ENCODE measurements at places on chromosomes 16 and 17.

DNA sequence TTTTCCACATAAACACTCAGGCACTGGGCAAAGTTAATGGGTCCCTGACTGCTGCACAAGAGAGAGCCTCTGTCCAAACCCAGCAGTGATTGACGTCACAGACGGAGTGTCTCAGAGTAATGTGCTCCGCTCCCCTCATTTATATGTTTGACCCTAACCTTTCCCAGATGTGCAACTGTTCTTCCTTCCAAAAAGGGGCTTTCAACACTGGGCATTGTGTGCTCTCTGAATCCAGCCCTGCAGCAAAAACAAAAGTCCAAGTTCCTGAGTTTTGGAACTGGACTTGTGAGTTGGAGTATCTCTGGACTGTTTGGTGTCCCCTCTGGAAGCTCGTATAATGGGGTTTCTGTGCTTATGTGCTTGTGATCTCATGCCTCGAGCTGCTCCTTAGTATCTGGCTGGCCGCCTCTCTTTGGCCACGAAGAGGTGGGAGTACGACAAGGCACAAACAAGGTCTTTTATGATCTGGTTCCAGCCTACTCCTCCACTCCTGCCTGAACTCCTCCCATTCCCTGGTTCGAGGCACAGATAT lies 76.4 kb upstream of the SMIM36 start:
- no peak for DNase-seq

GRCh38 chr16:7976563-7976962 lies 613.7 kb downstream of the TMEM114 start:
- DNase-seq = no peak

DNA sequence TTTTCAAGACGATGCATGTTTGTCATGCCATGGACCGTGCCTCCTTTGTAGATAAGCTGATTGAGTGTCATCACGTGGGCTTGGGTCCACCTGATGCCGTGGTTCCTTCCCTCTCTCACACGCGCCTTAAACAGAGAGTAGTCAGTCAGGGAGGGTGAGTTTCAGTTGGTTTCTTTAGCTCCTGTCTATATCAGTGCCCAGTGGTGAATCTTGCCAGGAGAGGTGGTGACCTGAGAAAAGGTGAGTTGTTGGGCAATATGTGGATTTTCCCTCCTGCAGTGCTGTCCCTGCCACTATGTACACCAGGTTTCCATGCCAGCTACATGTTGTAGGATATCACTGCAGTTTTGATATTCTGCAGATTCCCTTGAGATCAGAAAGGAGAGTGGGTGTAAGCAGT lies 129.7 kb downstream of the LAT start:
- DNase-seq = no peak

GRCh38 chr17:39486242-39486641 lies 25.0 kb downstream of the CDK12 start:
- DNase-seq = no peak

DNA sequence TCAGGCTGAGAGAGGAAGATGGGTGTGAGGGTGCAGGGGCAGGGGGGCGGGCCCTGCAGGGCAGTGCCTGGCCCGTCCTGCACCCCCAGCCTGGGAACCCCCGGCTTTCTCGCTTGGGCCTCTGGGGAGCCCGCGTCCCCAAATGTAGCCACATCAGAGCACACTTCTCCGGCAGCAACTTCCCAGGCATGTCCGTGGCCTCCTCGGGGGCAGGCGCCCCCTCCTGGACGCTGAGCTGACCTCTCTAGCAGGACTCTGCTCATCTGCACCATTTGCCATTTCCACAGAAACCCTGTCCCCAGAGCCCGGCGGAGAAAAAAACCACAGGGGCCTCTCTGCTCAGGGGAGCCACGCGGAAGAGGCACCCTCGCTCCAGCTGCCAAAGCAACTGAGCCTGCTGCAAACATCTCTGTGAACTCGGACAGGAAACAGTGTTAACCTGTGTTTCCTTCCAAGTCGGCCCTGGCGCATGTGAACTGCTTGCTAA lies 63.4 kb downstream of the KLHDC4 start:
- peak; percentile 57 for DNase-seq

GRCh38 chr17:48860456-48860855 lies 29.6 kb downstream of the CALCOCO2 start:
- DNase-seq = no peak

GRCh38 chr17:55430541-55431288 lies 9.1 kb upstream of the MMD start:
- no peak for DNase-seq

- no peak for DNase-seq
These were observed 1.3 kb upstream of the KRTAP4-7 start for GRCh38 chr17:41082626-41083025.

DNA sequence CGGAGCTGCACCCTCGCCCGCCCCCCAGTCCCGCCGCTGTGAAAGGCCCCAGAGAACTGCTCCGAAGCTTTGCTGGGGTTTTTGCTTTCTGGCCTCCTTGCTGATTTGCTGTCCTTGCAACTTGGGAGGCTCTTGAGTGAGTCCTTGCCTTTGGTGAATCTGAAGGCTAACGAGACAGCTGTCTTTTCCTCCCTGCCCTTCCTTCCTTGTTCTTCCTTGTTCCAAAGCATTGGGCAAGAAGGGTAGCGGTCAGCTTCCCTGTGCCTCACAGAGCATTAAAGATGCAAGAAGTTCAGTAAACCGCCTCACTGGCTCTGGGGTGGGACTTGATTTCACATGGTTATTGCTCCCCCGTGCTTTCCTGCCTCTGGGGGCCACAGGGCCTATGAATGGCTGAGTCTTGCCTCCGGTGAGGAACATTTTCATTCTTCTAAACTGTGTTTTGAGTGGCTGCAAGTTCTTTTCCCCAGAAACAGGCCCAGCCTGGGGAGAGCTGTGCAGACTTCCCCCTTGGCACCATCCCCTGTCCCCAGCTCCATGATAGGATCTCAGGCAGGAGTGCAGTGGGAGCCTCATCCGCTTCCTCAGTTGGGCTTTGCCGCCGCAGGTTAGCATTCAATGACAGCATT lies 1.4 kb downstream of the YPEL2 start:
- DNase-seq = no peak

Measured in activated B cell treated with CpG ODN at 0.5 μM for 24 hours (primary cell).